ENCODE measurements at places on chromosomes 1 and 21.
A peak's percentile ranks its signal among the peaks of the same experiment; 100 is the strongest.

DNA sequence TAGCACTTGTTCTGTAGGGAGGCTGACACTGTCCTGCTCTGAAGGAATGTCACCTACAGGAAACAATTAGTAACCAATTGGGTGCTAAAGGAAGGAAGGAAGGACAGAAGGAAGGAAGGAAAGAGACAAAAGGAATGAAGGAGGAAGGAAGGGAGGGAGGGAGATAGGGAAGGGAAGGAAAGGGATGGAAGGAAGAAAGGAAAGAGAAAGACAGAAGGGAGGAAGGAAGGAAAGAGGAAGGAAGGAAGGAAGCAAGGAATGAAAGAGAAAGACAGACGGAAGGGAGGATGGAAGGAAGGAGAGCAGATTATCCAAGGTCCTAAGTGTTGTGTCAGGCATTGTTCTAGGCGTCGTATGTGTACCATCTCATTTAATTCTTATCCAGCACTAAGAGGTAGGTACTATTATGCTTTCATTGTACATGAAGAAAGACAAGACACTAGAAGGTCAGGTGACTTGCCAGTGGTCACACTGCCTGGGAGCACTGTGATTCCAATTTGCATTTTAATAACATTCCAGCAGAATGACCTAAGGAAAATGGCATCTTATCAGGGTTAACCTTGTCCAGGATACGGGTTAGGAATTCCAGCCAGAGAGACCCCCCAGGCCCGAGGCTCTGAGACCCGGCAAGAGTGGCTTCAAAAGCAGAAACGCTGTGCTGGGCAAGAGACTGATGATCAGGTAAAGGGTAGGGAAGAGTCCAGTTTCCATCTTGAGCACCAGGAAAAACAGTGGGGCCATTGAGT, 29.6 kb downstream of the CLIC6 start:
- DNase-seq, result no peak

- DNase-seq, result no peak
These were observed 40.7 kb upstream of the C1orf185 start for GRCh38 chr1:51061231-51061918.

- peak; percentile 4 for DNase-seq
These were observed 80.1 kb downstream of the ZNF326 start for GRCh38 chr1:90074970-90075391.

DNA sequence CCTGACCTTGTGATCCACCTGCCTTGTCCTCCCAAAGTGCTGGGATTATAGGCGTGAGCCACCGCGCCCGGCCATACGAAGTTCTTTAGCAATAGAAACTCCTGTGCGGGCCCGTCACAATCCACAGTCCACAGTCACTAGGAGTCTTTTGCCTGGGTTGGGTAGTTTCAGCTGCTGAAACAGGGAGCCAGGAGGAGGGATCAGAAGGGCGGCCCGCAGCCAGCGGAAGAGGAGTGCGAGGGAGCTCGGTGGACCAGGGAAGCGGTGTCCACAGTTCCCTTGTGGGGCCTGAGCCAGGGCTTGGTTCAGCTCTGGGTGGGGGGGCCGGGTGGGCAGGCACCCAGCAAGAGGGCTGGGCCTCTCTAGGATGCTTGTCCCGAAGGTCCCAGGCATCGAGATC, 17.9 kb upstream of the HSPG2 start:
- DNase-seq, result no peak

DNA sequence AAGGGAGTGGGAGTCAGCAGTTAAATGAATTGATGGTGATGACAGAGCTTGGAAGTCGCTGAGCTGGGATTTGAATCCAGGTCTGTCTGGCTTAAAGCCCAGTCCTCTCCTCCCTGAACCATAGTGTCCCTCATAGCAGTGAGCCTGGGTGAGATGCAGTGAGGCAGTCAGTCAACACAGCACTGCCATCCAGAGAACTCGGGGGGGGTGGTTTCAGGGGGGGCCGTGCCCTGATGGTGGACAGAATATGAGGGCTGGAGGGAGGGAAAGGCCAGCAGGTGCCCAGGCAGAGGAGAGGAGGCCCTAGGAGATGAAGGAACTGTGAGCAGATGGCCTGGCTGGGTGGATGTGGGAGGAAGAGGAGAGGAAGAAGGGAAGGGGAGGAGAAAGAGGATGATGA, 405.6 kb downstream of the PTPRU start:
- DNase-seq, result no peak

- DNase-seq, result no peak
These were observed 1.0 kb upstream of the MCOLN2 start for GRCh38 chr1:84997667-84998600.

- DNase-seq, result peak; percentile 44
These were observed 384.9 kb downstream of the HLX start for GRCh38 chr1:221263831-221264767.

GRCh38 chr21:31961704-31962103, 88.9 kb downstream of the HUNK start:
- no peak for DNase-seq

GRCh38 chr1:239353536-239353935, 32.8 kb upstream of the CHRM3 start:
- no peak for DNase-seq

DNA sequence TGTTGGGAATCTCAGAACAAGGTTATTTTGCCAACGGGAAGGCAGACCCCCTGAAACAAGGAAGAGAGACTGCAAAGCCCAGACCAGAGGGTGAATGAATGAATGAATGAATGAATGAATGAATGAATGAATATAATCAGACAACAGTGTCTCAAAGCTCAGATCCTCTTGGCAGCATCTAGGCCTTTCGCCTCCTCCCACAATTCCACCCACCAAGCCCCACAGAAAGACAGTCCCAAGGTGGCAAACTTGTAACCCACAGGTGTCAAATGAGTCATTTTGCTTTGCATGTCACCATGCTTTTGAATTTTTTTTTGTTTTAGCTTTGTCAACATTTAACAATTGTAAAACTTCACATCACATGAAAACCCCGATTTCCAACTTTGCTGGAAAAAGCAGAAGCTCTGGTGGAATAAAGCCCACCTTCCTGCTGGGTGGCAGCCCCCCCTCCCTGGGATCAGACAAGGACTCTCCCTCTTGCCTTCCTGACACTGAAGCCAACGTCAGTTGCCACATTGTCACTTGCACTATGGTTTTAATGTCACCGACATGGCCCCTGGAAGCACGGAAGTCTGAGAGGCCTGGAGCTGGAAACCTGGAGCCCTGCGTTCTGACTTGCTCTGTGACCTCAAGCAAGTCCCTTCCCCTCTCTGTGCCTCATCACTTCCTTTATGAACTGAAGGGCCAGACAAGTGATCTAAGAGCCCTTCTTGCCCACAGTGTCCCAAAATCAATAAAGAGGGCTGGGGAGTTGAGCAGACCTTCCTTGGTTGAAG, 134.6 kb upstream of the RUNX3 start:
- DNase-seq, result no peak

DNA sequence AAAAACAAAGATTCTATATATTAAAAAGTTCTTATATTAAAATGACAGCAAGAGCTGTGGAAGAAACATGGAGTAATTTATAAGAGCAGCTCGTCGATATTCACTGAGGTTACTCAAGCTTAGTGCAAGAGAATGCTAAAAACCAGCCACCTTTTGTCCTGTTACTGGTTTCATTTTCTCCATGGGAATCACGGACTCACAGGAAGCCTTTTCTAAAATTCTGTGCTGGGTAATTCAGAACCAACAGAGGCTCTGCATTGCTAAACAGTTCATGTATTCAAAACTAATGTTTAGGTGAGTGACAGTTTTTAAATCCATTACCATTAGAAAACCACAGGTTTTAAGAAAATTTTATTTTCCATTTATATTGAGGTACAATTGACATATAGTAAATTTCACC, 147.8 kb upstream of the MAP1LC3C start:
- no peak for DNase-seq

DNA sequence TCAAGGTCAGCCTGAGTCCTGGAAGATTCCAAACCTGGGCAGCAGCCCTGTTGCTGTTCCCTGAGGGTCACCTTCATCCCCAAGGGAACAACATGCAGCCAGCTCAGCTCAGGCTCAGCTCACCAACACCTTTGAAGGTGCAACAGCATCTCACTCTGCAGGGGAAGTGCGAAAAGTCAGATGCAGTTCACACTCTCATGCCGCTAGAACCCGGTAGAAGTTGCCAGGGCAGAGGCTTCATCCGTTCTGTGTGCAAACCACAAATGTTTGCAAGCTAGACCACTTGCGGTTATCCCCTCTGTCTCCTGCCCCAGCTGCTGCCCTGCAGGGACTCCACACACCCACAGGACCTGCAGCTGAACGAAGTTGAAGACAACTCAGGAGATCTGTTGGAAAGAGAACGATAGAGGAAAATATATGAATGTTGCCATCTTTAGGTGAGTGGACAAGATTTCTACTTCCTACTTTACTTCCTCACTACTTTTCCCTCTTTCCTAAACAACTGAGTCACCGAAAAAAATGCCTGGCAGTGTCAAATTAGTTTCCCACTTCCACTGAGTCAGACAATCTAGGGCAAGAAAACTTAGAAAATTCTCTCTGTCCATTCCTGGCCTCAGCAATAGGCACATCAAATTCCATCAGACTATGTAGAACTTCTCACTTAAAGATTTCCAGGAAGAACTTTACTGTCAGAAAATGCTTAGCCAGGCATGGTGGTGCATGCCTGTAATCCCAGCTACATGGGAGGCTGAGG, 1.8 kb upstream of the FCRL6 start:
- DNase-seq, result no peak

GRCh38 chr1:27297903-27298302, 24.1 kb upstream of the TMEM222 start:
- DNase-seq, result no peak

- no peak for DNase-seq
These were observed 9.7 kb upstream of the CTSS start for GRCh38 chr1:150775276-150775675.

DNA sequence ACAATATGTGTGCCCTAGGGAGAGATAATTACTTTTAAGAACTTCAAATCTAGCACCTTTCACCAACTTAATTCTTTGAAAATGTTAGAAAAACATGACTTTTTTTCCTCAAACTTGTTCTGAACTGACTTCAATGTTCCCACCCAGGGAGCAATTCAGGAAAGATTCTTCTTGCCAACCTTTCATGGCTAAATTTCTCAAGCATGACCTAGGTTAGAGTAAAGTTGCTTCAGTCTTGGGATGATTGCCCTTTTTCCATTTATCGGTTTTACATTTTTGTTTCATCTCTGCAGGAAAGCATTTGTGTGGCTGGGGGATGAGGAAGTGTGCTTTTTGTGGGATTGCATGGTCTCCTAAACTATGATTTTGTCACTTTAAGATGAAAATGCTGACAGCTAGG, 647.7 kb downstream of the LTN1 start:
- DNase-seq, result no peak

GRCh38 chr1:182376936-182377574, 14.5 kb downstream of the GLUL start:
- no peak for DNase-seq

All from NCI-H2081 treated with DMSO at 0.1 percent for 48 hours (cell line).